ENCODE measurements at places on chromosomes 5 and 9.

DNA sequence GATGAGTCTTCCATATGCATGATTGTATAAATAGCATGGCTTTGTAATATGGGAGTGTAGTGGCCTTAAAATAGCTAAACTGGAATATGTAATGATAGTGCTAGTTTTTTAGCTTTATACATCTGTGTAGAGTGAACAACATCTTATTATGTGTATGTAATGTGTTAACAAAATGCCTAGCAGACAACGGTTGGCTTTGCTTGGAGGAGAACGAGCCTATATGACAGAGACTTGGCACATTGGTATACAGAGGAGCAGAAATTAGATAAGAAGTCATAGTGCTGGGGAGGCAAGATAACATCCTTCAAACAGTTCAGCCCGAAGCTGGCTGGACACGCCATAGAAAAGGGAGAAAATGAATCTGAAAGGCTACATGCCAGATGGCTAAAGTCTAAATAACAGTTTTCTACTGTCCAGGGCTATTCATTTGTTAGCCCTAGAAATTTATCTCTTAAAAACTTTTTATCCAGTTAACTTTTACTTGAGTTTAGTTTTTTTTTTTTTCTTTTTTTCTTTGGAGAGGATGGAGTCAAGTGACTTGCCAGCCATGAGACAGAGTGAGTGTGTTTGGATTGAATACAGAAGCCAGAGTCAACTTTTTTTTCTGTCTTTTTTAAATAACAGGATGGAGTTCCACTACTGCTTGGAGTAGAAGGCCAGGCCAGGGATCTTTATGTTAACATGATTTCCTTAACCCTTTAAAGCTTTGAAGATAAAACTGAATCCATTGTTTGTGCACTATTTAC, 214.4 kb upstream of the ACTBL2 start:
- DNase-seq: no peak

DNA sequence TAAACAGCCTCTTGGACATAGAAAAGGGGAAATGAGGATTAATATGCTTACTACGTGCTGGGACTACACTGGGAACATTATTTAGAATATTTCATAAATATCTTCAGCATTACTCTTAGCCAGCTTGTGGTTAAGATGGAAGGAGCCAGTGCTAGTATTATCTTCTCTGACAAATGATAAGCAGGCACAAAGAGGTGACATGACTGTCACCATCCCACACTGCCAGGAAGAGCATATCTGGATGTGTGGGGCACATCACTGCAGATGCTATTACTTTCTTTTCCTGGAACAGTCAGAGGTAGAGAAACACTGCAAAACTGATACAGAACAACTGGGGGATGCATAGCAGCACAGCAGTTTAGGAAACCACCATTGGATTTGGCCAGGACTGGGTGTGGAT, 281.0 kb upstream of the TNC start:
- DNase-seq: no peak

GRCh38 chr5:122615832-122616231, 159.0 kb upstream of the SNX2 start:
- DNase-seq: no peak

- DNase-seq: no peak
Observed at GRCh38 chr5:148951612-148952011, 111.2 kb downstream of the SH3TC2 start.

GRCh38 chr9:91751922-91752321, 198.1 kb downstream of the ROR2 start:
- no peak for DNase-seq

DNA sequence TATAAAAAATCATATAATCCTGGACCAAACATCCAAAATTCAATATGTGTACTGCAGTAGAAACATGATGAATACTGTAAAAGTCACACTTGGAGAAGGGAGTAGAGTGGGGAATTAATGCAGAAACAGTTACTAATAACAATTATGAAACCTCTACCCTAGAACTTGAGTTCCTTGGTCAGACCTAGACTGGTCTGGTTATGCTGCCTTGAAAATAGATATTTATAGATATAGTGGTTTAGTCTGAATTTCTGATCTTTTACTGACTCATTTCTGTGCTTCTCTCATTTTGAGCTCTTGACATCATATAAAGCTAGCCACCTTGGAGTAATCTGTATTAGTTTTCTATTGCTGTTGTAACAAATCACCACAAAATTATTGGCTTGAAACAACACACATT, 808.7 kb upstream of the CDH10 start:
- no peak for DNase-seq

DNA sequence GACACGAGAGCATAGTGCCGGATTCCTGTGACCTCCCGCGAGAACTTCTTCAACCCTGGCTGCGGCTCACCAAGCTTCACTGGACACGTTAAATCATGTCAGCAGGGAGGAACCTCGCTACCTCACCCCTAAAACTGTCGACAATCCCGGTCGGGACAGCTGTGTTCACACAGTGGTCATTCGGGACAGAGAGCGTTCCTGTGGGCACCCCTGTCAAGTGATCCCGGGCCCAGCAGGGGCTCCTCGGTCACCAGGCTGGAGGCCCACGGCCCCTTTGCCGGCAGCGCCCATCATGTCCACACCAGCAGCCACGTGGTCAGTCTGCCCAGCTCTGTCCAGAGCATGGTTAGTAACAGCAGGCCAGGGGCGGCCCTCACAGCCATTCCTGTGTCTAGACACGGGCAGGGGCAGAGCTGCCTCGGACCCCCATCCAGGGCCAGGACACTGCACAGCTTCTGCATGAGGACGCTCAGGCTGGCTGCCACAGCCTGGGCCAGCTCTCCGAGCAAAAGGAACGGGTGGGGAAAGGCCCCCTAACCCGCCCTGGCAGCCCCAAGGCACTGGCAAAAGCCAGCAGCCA, 3.5 kb downstream of the INPP5E start:
- no peak for DNase-seq

GRCh38 chr5:119368238-119368630, 12.4 kb downstream of the TNFAIP8 start:
- DNase-seq: no peak

DNA sequence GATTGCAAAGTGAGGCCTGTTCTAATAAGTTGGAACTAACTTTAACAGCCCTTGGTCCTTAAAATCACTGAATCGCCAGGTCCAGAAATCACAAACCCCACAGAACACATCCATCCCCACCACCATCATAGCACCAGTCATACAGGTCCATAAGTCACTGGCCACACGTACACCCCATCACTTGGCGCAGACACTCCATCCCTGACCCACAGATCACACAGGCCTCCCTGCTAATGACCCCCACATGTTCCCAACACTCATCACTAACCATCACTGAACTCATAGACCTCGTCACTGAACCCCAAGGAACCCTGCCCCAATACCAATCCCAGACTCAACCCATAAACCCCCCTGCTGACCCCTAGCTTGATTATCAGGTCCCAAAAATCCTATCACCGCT, 41.2 kb upstream of the ZNF300 start:
- DNase-seq: no peak

- DNase-seq: no peak
Observed at GRCh38 chr5:105428451-105429380, 1866.1 kb upstream of the NUDT12 start.

- DNase-seq: no peak
Observed at GRCh38 chr9:109966643-109967368, 186.8 kb downstream of the PALM2AKAP2 start.

DNA sequence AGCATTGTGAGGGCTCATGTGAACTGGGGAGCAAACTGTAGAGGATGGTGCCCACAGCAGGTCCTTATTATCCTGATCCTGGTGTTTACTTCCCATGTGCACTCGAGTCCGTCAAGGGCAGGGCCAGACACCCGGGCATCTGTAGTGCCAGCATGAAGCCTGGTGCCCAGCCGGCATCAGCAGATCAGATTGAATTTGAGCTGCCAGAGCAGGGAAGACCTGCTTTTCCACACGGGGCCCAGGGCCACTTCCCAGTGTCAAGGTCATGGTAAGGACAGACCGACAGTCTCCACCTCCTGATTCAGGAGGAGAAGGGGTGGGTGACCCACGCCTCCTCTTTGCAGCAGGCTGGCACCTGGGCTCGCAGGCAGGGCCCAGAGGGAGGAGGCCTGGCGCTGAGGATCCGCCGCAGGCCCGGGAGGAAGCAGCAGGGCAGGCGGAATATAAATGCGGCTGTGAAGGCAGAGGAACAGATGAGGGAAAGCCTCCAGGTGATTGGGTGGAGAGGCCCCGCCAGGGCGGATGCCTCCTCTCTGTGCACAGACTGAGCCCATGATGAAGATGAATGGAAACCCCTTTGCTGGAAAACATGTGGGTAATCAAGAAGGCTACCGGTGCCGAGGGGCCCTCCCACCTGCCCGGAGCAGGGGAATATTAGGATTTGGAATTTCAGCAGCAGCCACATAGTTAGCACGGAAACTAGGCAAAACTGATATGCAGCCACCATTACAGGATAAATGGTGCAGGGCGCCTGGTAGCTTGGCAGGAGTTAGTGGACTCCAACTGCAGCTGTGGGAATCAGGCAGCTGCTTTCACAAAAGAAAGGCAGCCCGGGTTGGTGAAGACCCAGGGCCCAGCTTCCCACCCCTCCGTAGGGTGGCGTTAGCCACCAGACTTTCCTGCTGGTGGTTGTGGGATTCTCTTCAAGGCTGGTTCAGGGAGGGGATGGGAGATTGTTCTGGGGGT, 114.9 kb downstream of the GAPVD1 start:
- no peak for DNase-seq

- peak; percentile 37 for DNase-seq
Observed at GRCh38 chr9:136943291-136944211, 987 bp downstream of the FBXW5 start.

Measured in GM18507 (cell line).